ENCODE measurements at places on chromosomes 12 and 14.

- DNase-seq: no peak
Measured at GRCh38 chr12:58888131-58888783, 32.0 kb downstream of the LRIG3 start.

GRCh38 chr12:52918784-52919183 lies 13.9 kb upstream of the KRT8 start:
- no peak for DNase-seq

- no peak for DNase-seq
Measured at GRCh38 chr14:56150645-56151345, 32.6 kb downstream of the PELI2 start.

DNA sequence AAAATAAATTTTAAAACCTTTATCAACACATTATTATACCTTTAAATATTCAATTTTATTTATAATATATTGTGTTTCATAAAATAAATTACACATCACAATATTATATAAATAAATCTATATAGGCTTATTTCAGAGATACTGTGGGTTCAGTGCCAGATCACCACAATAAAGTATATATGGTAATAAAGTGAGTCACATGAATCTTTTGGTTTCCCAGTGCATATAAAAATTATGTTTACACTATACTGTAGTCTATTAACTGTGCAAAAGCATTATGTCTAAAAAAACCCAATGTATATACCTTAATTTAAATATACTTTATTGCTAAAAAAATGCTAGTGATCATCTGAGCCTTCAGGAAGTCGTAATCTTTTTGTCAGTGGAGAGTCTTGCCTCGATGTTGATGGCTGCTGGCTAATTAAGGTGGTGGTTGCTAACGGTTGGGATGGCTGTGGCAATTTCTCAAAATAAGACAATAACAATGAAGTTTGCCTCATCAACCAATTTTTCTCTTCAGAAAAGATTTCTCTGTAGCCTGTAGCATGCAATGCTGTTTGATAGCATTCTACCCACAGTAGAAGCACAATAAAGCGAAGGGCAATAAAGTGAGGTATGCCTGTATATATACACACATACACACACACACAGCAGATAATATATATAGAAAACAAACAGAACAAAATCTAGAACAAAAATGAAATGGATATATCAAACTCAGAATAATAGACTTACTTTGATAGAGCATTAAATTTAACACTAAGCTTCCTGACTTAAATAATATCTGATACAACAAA lies 32.4 kb downstream of the CCDC59 start:
- no peak for DNase-seq

GRCh38 chr14:51328772-51329353 lies 88.8 kb downstream of the TMX1 start:
- no peak for DNase-seq

DNA sequence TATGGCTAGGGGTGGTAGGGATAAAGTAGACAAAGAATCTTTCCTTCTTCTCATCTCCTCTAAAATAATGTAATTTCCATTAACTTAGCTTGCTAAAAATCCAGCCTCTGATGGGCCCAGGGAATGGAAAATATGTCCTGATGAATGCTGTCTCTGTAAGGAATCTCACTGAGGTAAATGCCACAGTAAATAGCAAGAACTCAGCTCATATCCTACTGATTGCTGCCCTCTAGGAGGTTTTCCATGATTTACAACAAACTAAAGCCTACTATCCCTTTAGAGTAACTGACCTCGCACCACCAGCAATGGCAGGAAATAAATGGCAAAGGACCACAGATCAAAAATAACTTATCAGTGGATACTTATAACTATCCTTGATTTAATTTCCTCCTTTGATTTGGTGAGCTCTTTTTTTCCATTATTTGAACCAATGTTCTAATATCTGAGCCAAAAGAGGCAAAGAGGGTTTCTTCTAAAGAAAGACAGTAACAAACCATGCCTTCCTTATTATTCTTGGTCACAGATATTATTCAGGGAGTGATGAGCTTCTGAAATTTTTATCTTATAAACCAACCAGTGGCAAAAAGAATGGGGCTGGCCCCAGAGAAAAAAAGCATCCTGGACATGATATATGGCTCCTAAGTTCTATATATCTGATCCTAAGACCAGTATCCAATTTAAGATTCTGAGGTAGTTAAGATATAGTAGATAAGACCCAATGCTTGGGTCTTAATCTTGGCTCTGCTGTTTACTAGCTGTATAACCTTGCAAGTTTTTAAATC lies 43.8 kb downstream of the SENP1 start:
- no peak for DNase-seq

GRCh38 chr12:87883806-87884205 lies 145.4 kb downstream of the C12orf50 start:
- DNase-seq: no peak

DNA sequence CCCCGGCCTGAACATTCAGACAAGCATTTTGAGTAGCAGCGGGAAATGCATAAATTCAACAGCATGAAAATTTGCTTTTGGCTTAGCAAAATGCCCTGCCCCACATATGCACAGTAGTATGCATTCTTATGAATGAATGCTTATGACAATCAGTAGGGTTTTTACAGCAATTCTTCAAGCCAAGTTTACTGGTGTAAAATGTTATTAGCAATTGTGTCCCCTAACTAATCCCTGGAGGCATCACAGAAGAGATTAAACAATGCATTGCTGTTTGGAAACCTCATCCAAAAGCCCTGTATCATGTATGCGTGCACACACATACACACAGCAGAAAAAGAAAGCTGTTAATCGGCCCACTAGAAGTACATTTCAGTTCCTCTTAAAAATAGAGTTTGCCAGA lies 406.5 kb downstream of the LRIG3 start:
- no peak for DNase-seq

DNA sequence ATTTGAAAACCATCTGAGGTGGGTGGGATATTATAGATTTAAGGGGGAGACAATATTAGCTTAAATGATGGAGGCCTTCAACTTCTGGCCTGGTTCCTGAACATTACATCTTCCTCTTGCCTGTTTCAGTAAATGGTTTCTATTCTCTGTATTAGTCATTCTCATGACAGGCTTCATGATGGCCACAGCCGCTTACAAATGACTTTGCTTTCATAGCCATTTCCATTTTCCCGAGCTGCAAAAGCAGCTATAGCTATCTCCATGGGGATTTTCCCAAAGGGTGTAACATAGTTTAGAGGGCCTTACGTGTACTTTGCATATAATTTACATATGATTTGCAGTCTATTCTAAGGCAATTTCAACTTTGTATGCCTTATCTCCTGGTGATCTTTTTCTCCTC lies 121.8 kb downstream of the NRXN3 start:
- no peak for DNase-seq

- no peak for DNase-seq
Measured at GRCh38 chr12:45389426-45389825, 173.5 kb downstream of the ANO6 start.

DNA sequence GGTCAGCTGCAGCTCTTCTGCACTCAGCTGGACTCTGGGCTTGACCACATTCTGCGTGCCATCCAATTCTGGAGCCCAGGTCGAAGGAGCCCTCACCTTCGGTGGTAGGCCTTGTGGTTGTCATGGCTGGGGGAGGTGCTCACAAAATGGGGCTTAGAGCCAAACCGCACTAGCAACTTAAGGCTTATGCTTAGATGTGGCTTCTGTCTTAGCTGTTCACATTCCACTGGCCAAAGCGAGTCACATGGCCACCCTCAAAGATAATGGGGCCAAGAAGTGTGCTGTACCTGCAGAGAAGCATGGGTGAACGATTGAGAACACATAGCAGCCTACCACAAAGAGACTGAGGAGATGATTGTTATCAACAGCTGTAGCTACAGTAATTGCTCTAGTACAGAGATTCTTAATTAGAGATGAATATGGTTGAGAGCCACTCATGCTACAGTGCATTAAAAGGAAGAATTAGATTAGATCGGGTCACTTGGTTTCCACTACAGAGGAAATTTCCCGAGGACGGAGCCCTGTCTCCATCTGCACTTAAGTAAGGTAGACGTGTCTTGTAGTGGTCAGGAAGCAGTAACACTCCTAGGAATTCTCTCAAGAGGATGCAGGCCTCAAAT lies 334.6 kb upstream of the FKBP4 start:
- no peak for DNase-seq

- DNase-seq: no peak
Measured at GRCh38 chr12:32398816-32399369, 465 bp upstream of the FGD4 start.

DNA sequence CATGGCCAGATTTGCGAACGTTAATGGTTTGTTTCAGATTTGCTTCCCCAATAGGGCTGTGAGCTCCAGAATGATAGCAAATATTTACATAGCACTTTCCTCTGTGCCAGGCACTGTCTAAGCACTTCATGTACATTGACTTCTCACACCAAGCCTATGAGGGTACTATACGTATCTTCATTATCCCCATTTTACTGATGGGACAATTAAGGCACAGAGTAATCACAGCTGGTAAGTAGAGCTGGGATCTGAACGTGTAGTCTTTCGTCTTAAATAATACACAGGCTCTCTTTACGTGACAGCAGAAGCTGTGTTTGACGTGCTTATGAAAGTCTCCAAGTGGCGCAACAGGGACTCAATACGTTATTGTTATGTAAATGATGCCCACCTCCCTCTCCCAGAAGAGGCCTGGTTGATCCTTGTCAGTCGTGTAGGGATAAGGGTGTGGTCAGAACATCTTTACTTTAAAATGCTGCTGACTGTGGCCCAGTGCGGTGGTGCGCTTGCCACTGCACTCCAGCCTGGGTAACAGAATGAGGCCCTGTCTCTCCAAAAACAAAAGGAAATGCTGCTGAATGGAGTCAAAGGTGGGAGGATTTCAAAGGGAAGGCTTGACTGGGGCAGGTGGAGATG lies 66.3 kb upstream of the TCL1B start:
- DNase-seq: no peak

GRCh38 chr12:3253682-3254275 lies 176.6 kb downstream of the TSPAN9 start:
- DNase-seq: no peak

DNA sequence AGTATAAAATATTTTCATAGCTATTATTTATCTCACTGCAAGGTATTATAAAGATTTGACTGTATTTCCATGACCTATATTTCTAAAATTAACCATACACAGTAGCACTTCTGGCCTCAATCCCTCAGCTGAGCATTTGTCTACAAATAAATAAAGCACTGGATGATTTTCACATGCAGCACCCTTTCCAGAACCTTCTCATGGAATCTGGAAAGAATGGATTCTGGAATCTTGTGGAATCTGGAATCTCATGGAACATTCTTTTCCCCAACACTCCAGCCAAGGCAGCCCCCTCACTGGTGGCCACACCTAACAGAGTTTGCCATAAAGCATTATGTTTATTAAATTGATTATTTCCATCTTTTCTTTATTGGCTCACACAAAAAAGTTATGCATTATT lies 199.2 kb downstream of the MSRB3 start:
- DNase-seq: no peak

GRCh38 chr14:90139199-90139598 lies 77.4 kb downstream of the KCNK13 start:
- no peak for DNase-seq

GRCh38 chr12:46915082-46915481 lies 89.3 kb upstream of the SLC38A4 start:
- DNase-seq: no peak

DNA sequence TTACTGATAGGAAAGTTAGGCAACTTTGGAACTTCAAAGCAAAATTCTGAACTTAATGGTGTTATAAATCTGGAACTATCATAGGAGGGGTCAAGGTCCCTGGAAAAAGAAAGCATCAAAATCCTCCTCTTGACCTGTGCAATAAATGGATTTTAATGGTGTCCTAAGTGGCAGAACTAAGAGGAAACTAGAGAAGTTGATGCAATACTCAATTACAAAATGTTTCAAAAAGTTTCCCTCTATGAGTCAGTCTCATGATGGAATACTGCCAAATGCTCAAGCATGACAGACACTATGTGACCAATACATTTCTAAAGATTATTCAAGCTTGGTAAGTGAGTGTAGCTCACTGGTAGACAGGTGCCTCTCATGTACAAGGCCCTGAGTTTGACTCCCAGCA lies 47.7 kb upstream of the ERGIC2 start:
- no peak for DNase-seq

- no peak for DNase-seq
Measured at GRCh38 chr14:36097356-36097755, 79.2 kb downstream of the PTCSC3 start.

DNA sequence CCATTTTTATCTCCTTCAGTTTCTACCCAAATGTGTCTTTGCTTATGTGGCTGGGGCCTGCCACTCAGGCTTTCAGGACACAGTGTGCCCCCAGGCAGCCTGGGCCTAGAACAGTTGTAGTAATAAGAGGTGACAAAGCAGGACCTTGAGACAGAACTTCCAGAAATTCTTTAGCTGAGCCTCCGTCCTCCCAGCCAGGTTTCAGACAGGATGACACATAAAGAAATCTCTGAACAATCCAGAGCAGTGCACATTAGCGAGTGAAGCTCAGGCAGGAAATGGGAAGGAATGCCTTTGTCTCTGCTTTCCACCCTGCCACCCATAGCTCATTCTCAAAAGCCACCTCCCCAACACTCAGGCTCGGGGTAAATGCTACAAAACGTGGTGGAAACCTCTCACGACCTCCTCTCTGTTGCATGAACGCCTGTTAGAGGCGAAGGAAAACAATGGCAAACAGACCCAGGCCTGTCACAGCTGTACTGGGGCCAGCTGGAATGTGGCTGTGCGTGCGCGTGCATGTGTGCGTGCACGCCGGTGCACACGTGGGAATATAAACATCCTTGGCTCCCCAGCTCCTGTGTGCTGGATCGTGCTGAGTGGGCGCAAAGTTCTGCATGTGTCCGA lies 286.7 kb downstream of the ZFP36L1 start:
- no peak for DNase-seq

GRCh38 chr14:64845878-64846277 lies 33.8 kb downstream of the SPTB start:
- no peak for DNase-seq

GRCh38 chr12:105167346-105167745 lies 59.8 kb downstream of the WASHC4 start:
- DNase-seq: no peak

DNA sequence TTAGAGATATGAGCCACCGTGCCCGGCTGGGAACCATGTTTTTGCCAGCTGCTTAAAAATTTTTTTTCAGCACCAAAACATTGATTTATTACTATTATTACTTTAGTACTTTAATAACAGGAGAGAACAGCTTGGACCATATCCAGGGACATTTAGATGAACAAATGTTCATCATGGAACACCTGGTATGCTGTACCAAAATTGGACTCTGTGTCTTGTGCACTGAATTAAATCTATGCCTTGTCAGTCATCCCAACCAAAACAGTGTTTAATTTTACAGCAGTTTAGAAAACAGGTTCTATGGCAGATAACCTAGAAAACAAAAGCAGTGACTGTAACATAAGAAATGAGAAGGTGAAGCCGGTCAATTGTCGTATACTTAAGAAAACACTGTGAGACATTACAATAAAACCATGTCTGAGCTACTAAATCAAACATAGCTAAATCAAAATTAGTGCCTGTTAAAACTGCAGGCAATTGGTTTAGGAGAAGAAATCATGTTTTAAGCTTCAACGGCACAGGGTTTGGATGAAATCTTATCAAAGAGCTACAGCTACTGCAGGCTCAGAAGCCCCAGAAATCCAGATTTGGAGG lies 58.2 kb upstream of the PYGL start:
- DNase-seq: no peak
